Omental fat pad (tissue), 4 donors: ENCODE measurements at places on chromosomes 5 and 9. TPM values are rescaled to one million over a fixed set of nuclear protein-coding genes. Genes with fewer than 3 reads are reported as not detected.

HTR1A gene
- not detected for total RNA-seq

GRCh38 chr5:172509405-172509781 is 55.1 kb upstream of the SH3PXD2B start:
- no peak for DNase-seq

KCNN2 gene
- total RNA-seq, result 0.19 TPM

SPINK6 gene
- not detected for total RNA-seq

GRCh38 chr5:174358276-174358675 is 312.8 kb downstream of the NSG2 start:
- DNase-seq, result no peak

DCTN4 gene
- 70.9 TPM for total RNA-seq

GRCh38 chr9:26157411-26157810 is 479.2 kb upstream of the TUSC1 start:
- no peak for DNase-seq

- no peak for DNase-seq
These were observed 69.6 kb downstream of the PDE8B start for GRCh38 chr5:77280036-77280435.

GRCh38 chr9:92860867-92861266 is 17.0 kb downstream of the ZNF484 start:
- no peak for DNase-seq

GRCh38 chr5:33494466-33494865 is 53.7 kb downstream of the TARS1 start:
- DNase-seq, result no peak

ITGA2 gene
- total RNA-seq, result 6.8 TPM

IFNA13 gene
- not detected for total RNA-seq

TUSC1 gene
- 30.5 TPM for total RNA-seq

GRCh38 chr9:130987738-130988399 is 21.1 kb upstream of the LAMC3 start:
- no peak for DNase-seq

SSBP2 gene
- total RNA-seq, result 25.9 TPM

DNA sequence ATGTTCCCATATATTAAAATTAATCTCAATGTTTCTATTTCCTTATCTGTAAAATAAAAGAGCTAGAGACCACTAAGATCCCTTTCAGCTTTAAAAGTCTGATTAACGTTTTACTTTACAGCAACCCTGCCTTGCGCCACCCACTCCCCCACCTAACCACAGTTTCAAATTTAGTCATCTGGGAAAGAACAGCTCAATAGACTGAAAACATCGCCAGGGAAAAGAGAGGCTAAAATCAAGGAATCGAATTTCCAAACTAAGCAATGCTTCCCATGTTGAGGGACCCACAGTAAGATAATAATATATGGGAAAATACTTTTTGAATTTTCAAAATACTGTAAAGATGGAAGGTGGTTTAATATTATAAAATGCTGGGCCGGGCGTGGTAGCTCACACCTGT is 6.6 kb downstream of the SAXO1 start:
- no peak for DNase-seq

GRCh38 chr5:125848751-125849150 is 574.5 kb upstream of the GRAMD2B start:
- no peak for DNase-seq

CCNI2 gene
- total RNA-seq, result not detected

GARNL3 gene
- 18.7 TPM for total RNA-seq

PAX5 gene
- total RNA-seq, result not detected

PDCD1LG2 gene
- 4.1 TPM for total RNA-seq

- DNase-seq, result no peak
These were observed 98.7 kb downstream of the FANCC start for GRCh38 chr9:95218773-95219172.

- no peak for DNase-seq
These were observed 183.1 kb downstream of the GAS1 start for GRCh38 chr9:86764221-86764624.

DNA sequence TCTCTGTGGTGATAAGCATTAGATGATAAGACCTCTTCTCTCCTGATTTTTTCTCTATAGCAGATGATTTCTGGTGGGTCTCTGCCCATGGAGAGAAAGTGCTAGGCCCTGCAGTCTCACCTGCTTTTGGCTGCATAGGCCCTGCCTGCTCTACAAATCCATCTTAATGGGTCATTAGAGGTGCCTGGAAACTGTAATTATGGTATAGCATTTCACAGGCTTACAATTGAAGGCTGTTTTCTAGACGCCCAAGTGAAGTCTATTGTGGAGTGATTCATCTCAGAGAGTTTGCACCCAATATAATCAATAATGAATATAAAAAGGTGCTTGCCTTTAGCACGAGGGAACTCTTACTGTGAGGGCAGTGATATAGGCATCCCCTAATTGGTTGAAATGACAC is 33.8 kb downstream of the NEUROG1 start:
- no peak for DNase-seq
